ENCODE measurements at places on chromosomes 2 and 18. TPM values are rescaled to one million over a fixed set of nuclear protein-coding genes. Genes with fewer than 3 reads are reported as not detected.

The GDF7 gene
- total RNA-seq: 0.47 TPM

DNA sequence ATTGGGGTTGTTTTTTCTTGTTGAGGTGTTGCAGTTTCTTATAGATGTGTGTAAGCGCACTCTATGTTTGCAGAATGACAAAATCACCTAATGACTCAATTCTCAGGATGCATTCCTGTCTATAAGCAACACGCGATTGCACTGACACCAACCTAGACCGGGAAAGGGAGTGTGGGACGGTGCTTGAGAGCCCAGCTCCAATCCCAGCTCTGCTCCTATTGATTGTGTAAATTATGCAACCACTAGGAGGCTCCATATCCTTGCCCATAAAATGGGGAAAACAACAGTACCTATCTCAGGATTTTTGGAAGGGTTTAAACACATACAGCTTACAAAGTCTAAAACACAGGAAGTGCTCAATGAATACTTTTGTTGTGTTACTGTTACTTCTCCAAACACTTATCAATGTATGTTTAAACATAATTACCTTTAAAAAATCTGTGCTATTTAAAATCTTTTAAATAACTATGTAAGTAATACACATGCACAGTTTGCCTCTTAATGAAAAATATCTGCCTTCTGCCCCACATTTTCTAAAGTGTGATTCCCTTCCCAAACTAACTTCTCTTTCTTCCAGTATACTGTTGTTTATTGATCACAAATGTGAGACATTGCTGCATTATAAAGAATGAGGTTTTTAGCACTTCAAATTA lies 132.5 kb downstream of the SPHKAP start:
- H3K27me3 ChIP-seq: no peaks in the 10 kb centered on the region
- no peaks in the 10 kb centered on the region for H3K36me3 ChIP-seq
- no peak overlapping the region for H3K27ac ChIP-seq
- no peak overlapping the region for H3K4me3 ChIP-seq
- DNase-seq: peak; percentile 28
- H3K4me1 ChIP-seq: no peaks in the 10 kb centered on the region

The COL5A2 gene
- total RNA-seq: 46.4 TPM

The PXDN gene
- total RNA-seq: 13.5 TPM

- no peak overlapping the region for H3K4me3 ChIP-seq
- DNase-seq: no peak
- H3K27me3 ChIP-seq: no peaks in the 10 kb centered on the region
- no peaks in the 10 kb centered on the region for H3K4me1 ChIP-seq
- H3K27ac ChIP-seq: no peak overlapping the region
Observed at GRCh38 chr18:69820538-69820937, 127.1 kb downstream of the CD226 start.

GRCh38 chr2:24513281-24514071 lies 22.4 kb downstream of the NCOA1 start:
- H3K36me3 ChIP-seq: no peaks in the 10 kb centered on the region
- no peaks in the 10 kb centered on the region for H3K27me3 ChIP-seq
- H3K4me3 ChIP-seq: no peak overlapping the region
- H3K27ac ChIP-seq: no peak overlapping the region
- no peak for DNase-seq
- H3K4me1 ChIP-seq: peaks cover 25% of the 10 kb centered on the region

- H3K27me3 ChIP-seq: no peaks in the 10 kb centered on the region
- no peak overlapping the region for H3K27ac ChIP-seq
- no peaks in the 10 kb centered on the region for H3K4me1 ChIP-seq
- H3K4me3 ChIP-seq: no peak overlapping the region
- H3K36me3 ChIP-seq: no peaks in the 10 kb centered on the region
Observed at GRCh38 chr2:168699844-168700417, 102.5 kb upstream of the NOSTRIN start.

The SYT4 gene
- 0.92 TPM for total RNA-seq

The CDK5R2 gene
- not detected for total RNA-seq

DNA sequence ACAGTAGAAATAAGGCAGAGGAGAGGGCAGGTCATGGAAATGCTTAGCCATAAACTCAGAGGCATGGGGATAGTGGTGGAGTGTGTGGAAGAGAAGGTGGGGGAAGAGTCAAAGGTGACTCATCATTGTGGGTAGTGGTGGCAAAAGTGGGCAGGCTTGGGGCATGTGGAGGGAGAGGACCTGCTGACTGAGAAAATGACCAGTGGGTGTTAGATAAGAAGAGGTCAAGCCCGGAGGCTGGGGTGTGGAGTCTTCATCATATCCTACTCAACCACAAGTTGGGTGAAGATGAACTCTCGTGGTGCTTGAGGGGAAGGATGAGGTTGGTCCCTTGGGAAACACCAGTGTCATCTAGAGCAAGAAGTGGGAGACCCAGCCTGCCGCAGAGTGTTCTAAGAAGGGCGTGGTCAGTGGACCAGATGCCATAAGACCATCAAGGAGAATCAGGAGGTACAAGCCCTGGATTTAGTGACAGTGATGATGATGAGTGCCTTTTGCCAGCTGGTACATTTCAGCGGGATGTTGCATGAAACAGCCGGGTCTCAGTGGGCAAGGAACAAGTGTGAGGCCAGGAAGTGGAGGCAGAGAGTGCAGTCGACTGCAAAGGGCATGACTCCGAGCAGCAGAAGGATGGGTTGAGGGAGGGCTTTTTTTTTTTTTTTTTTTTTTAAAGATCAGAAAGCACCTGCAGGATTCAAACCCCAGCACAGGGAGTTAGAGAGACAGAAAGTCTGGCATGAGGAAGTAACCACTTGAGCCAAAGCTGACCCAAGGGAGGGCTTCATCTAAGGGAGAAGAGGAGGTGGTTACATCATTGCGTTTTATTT lies 122.6 kb upstream of the SPRED2 start:
- no peaks in the 10 kb centered on the region for H3K4me1 ChIP-seq
- no peaks in the 10 kb centered on the region for H3K27me3 ChIP-seq
- H3K36me3 ChIP-seq: no peaks in the 10 kb centered on the region
- H3K27ac ChIP-seq: no peak overlapping the region
- H3K4me3 ChIP-seq: no peak overlapping the region
- DNase-seq: no peak

- no peak overlapping the region for H3K4me3 ChIP-seq
- no peak overlapping the region for H3K27ac ChIP-seq
- H3K27me3 ChIP-seq: no peaks in the 10 kb centered on the region
- DNase-seq: peak; percentile 66
- peaks cover 4% of the 10 kb centered on the region for H3K4me1 ChIP-seq
Observed at GRCh38 chr2:101160454-101160853, 9.3 kb upstream of the TBC1D8 start.

The OBSL1 gene
- 159 TPM for total RNA-seq

The UGT1A5 gene
- not detected for total RNA-seq

The SALL3 gene
- not detected for total RNA-seq

The ACVR1C gene
- 1.5 TPM for total RNA-seq

The TCF4 gene
- 117 TPM for total RNA-seq

The GPATCH11 gene
- total RNA-seq: 7.6 TPM

- no peak for DNase-seq
- H3K4me3 ChIP-seq: no peak overlapping the region
- H3K4me1 ChIP-seq: no peaks in the 10 kb centered on the region
- no peaks in the 10 kb centered on the region for H3K36me3 ChIP-seq
Observed at GRCh38 chr18:23943903-23944624, 70.5 kb upstream of the TTC39C start.

DNA sequence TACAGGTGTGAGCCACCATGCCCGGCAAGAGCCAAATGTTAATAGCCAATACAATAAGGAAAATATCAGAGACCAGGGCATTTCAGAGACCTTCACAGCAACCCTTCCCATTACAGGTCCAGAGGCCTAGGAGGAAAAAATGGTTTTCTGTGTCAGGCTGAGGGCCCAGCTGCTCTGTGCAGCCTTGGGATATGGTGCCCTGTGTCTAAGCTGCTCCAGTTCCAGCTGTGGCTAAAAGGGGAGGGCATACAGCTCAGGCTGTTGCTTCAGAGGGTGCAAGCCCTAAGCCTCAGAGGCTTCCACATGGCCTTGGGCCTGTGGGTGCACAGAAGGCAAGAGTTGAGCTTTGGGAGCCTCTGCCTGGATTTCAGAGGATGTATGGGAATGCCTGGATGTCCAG lies 20.1 kb upstream of the CCDC195 start:
- no peaks in the 10 kb centered on the region for H3K36me3 ChIP-seq
- no peak overlapping the region for H3K4me3 ChIP-seq
- no peaks in the 10 kb centered on the region for H3K4me1 ChIP-seq
- no peak for DNase-seq
- H3K27ac ChIP-seq: no peak overlapping the region
- H3K27me3 ChIP-seq: no peaks in the 10 kb centered on the region

GRCh38 chr18:45993438-45993837 lies 26.3 kb upstream of the EPG5 start:
- no peaks in the 10 kb centered on the region for H3K36me3 ChIP-seq
- H3K4me3 ChIP-seq: no peak overlapping the region
- no peak overlapping the region for H3K27ac ChIP-seq
- H3K4me1 ChIP-seq: no peaks in the 10 kb centered on the region
- H3K27me3 ChIP-seq: no peaks in the 10 kb centered on the region
- no peak for DNase-seq

The CRYGD gene
- not detected for total RNA-seq

- H3K27ac ChIP-seq: no peak overlapping the region
- H3K4me1 ChIP-seq: no peaks in the 10 kb centered on the region
- H3K27me3 ChIP-seq: no peaks in the 10 kb centered on the region
- no peak for DNase-seq
Observed at GRCh38 chr18:26943906-26944305, 78.4 kb upstream of the AQP4 start.

- DNase-seq: peak; percentile 48
- no peak overlapping the region for H3K4me3 ChIP-seq
Observed at GRCh38 chr2:230660294-230661060, 52.2 kb upstream of the CAB39 start.

DNA sequence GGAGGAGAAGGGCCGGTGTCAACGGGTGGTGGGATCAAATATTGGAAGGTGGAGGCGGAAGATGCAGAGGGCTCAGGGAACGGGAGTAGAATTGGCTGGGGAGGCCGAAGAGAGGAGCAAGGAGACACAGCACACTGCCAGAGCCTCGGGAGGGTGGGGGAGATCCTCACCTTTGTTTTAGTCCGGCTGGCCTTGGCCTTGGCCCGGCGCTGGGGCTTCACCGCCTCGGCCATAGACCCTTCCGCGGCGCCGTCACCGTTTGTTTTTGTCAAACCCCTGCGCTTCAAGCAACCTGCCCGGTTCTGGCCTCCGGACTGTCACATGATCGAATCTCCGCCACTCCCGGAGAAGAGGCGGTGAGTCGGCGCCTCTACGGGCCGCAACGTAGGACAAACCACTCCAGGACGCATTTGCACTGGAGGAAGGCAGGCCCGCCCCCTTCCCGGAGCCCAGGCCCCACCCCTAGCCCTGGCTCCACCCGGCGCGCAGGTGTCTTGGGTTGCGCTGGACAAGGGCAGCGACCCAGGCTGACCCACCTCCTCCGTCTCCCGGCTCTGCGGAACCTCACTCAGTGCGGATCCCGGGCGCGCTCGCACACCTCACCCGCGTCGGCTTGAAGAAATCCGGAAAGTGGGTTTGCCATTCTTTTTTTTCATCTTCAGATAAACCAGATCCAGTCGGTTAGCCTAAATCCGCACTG lies at the start of gene EPG5:
Gene EPG5, minus strand, starts transcription at position 323 of the 700 bp plus-strand sequence. Its CDS starts 90 bp downstream, at position 233.
- H3K4me1 ChIP-seq: peaks cover 26% of the 10 kb centered on the region
- peak within 1 kb of the TSS; percentile 66 for H3K4me3 ChIP-seq
- H3K36me3 ChIP-seq: no peaks in the 10 kb centered on the region
- DNase-seq: peak; percentile 96

GRCh38 chr18:8724452-8724851 lies 19.1 kb downstream of the MTCL1 start:
- no peaks in the 10 kb centered on the region for H3K27me3 ChIP-seq
- no peak overlapping the region for H3K27ac ChIP-seq
- no peaks in the 10 kb centered on the region for H3K4me1 ChIP-seq
- DNase-seq: no peak
- no peaks in the 10 kb centered on the region for H3K36me3 ChIP-seq
- no peak overlapping the region for H3K4me3 ChIP-seq

- H3K27ac ChIP-seq: no peak overlapping the region
- no peak for DNase-seq
- H3K4me1 ChIP-seq: no peaks in the 10 kb centered on the region
- H3K36me3 ChIP-seq: no peaks in the 10 kb centered on the region
- H3K4me3 ChIP-seq: no peak overlapping the region
Observed at GRCh38 chr2:109473616-109474318, 140.0 kb downstream of the SEPTIN10 start.

- H3K27ac ChIP-seq: peak overlapping the region; percentile 94
- no peaks in the 10 kb centered on the region for H3K4me1 ChIP-seq
- no peaks in the 10 kb centered on the region for H3K27me3 ChIP-seq
- no peak for DNase-seq
Observed at GRCh38 chr2:54454548-54455130, 1.5 kb upstream of the SPTBN1 start.

- no peak overlapping the region for H3K27ac ChIP-seq
- H3K27me3 ChIP-seq: no peaks in the 10 kb centered on the region
- H3K36me3 ChIP-seq: no peaks in the 10 kb centered on the region
- H3K4me3 ChIP-seq: no peak overlapping the region
- H3K4me1 ChIP-seq: no peaks in the 10 kb centered on the region
Observed at GRCh38 chr2:6352247-6352646, 513.5 kb downstream of the CMPK2 start.

All from adrenal gland (tissue), 19 donors.